ENCODE measurements at places on chromosomes 3 and 15. TPM values are rescaled to one million over a fixed set of nuclear protein-coding genes. Genes with fewer than 3 reads are reported as not detected.

- no peaks in the 10 kb centered on the region for H3K27me3 ChIP-seq
- no peak overlapping the region for H3K27ac ChIP-seq
- no peaks in the 10 kb centered on the region for H3K4me1 ChIP-seq
- H3K4me3 ChIP-seq, result no peak overlapping the region
- DNase-seq, result no peak
Observed at GRCh38 chr3:26682406-26682805, 59.8 kb downstream of the LRRC3B start.

Gene SYNPR
- total RNA-seq, result 0.59 TPM

DNA sequence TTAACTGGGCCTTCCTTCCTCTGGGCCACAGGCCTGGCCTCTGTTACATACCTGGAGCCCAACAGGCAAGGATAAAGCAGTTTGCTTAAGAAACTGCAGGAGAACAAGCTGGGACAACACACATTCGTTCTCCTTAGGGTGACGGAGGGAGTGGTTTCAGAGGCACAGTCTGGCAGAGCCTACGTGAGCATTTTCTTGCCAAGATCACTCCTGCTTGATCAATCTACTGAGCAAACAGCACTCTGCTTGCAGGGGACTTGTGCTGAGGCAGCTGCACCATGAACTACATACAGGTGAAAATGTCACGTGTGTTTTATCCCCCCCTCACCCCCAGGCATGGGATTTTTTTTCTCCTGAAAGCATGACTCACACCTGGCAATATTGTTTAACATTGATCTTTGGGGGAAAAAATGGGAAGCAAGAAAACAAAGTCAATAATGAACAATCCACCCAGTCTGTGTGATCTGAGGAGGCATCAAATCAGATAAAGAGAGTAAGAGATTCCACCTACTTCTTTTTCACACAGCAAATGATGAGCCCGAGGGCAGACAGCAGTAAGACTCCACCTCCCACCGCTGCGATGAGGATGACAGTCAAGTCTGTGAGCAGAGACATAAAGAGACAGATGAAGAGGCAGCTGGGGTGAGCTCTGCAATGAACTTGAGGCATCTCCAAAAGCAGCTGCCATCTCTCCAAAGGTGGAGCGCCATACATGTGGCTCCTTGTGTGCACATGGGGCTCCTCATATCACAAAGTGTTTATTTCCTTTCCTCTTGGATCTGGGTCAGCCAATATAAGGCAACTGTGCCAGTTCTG lies 57.4 kb downstream of the CDCP1 start:
- H3K27ac ChIP-seq, result no peak overlapping the region
- no peak for DNase-seq
- peaks cover 11% of the 10 kb centered on the region for H3K4me1 ChIP-seq

Gene XIRP1
- total RNA-seq, result not detected

GRCh38 chr3:186493525-186494255 lies 50.5 kb downstream of the CRYGS start:
- peaks cover 17% of the 10 kb centered on the region for H3K4me1 ChIP-seq
- H3K36me3 ChIP-seq, result no peaks in the 10 kb centered on the region
- H3K4me3 ChIP-seq, result no peak overlapping the region

- no peaks in the 10 kb centered on the region for H3K27me3 ChIP-seq
- H3K36me3 ChIP-seq, result no peaks in the 10 kb centered on the region
- no peak for DNase-seq
- peaks cover 3% of the 10 kb centered on the region for H3K4me1 ChIP-seq
- H3K4me3 ChIP-seq, result no peak overlapping the region
Observed at GRCh38 chr3:25500706-25501210, 72.7 kb downstream of the RARB start.

All from neural progenitor cell (in vitro differentiated cells).